ENCODE measurements at places on chromosomes 5 and 9.

GRCh38 chr5:176440927-176441706 is 7.1 kb upstream of the FAF2 start:
- no peak for DNase-seq

GRCh38 chr5:84227236-84227635 is 157.4 kb downstream of the EDIL3 start:
- DNase-seq = no peak

GRCh38 chr9:131612851-131613250 is 67.5 kb downstream of the PRRT1B start:
- DNase-seq = no peak

DNA sequence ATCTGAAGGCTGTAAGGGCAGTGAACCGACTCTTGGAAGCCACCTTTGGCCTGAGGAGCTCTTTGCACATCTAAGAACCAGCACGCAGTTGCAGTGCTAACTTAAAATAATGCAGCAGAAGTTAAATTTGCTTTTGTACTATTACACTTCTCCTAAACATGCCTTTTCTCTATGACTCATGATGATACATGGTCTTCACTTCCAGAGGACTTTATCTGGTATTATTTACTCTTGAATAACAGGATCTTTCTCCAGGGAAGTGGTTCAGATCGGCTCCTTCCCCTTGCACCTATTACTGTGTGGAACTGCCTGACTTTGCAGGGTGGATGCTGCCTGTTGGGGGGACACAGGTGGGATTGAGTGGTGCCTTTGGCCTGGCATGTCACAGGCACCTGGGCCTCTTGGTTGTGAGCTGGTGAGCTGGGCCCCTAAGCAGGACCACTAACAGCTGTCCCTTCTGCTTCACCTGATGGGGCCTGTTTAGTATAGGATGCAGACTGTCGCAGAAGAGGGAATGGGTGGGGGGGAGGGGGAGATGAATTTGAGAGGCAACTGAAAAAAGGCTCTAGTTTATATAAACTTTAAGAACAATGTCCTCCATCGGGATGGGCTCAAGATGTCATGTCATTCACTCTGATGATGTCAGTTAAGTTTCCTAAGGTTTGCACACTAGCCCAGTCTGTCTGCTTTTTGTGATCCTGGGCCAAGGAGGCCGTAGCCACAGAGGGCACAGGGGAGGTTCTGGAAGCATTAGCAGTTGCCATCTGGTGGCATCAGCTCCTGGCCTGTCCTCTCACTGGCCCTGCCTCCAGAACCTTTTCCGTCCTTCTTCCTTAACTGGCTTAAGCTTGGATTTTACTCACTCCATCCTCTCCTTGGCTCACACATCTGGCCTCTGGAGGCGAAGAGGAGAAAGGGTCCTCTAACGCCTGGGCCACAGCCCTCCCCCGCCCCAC is 33.9 kb upstream of the GABBR2 start:
- no peak for DNase-seq

DNA sequence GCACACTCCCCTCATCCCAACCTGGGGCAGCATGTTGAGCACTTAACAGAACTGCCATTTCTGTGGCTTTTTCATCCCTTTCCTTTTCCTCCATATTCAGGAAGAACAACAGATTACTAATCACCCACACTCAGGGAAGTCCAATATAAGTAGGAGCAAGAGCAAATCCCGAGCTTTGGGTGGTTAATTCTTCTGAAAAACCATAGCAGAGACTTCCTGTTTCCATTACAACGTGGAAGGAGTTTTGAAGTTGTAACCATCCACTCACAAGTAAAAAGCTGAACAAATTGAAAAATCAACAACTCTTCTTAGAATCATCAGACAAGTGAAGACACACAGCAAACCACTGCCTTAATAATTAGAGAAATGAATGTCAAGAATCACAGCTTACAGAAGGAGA is 8.2 kb downstream of the CTSL start:
- no peak for DNase-seq

GRCh38 chr9:136995772-136996311 is 526 bp downstream of the CLIC3 start:
- DNase-seq = no peak

DNA sequence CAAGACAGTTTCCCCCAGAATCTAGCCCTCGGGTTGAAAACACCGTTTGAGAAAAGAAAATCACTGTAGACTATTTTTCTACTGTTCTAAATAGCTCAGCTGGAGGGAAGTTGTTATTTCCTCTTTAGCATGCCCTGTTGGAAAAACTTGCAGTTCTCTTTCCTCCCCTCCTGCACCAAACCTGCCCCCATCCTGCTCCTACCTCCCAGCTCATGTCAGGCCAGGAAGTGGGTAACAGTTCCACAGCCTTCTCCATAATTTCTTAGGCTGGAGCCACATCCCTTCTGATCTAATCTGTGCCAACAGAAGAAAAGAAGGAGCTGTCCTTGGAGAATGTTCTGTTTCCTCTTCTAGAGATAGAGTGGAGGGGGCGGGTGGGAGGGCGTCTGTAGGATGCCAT is 437.7 kb downstream of the SPOCK1 start:
- DNase-seq = no peak

DNA sequence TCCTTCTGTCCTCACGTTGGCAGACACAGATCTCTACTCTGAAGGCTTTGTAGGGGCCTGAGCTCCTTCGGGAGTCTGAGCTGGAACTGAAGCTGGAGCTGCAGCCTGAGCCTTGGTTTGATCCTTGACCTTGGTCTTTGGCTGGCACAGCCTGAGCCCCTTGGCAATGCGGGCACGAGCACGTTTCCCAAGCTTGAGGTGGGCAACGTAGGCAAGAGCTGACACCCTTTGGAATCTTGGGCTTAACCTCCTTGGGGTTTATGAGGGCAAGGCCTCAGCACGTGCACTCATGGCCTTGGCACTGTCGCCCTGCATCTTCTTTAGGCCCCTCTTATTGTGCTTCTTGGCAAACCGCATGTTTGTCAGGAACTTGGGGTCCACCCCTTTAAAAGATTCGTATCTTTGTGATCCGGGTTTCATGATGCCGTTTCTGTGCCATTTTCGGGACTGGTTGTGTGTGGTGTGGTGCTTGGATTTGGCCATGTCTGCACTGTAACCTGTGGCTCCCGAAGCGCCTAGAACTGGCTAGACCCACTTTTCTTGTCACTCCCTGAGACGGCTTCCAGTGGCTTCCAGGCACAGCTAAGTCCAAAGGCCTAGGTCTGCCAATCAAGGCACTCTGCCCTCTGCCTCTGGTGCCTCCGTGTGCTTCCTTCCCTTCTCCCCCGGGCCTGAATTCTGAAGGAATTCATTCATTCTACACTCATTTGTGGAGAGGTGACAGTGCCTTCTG is 1.4 kb downstream of the SUSD1 start:
- DNase-seq = no peak

GRCh38 chr5:122332599-122333555 is 20.8 kb downstream of the SNCAIP start:
- no peak for DNase-seq

GRCh38 chr5:10106806-10107205 is 142.9 kb downstream of the ATPSCKMT start:
- no peak for DNase-seq

DNA sequence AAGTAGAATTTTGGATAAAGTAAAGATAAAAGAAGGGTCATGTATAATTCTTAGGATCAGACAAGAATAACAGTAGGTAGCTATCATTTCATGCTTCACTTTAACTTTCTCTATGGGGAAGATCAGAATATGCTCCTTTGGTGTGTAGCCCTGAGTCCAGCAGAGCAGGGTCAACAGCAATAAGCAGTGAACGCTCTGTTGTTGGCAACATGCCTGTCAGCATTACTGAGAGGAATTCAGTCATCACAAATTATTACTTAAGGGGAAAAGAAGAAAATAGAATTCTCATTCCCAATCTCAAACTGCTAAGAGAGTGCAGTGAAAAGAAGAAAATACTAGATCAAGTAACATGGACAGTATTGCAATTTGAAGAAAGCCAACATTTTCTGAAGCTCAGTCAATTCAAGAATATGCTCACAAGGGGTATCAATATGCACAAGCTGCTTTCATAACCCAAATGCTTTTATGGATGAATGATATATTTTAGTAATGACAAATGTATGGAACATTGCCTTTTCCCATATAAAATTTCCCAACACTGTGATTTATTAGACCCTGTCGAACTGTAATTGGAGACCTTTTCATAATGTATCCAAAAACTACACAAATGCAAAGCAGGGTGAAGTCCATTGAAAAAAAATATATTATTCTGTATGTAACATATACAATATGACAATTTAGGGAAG is 1359.4 kb downstream of the EFNA5 start:
- no peak for DNase-seq

DNA sequence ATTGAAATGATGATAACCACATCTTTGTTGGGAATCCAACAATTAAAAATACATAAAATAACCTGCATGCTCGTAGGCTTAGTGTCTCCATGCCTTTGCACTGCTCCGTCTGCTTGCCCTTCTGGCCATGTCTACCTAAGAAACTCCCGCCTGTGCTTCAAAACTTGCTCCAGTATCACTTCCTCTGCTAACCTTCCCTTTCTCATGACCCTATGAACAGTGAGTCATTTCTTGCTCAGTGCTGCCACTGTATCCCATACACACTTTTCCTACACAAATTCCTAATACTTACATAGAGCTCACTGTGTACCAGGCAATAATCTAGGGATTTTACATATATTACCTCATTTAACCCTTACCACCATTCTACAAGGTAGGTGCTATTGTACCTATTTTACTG is 33.5 kb downstream of the TMEM245 start:
- no peak for DNase-seq

DNA sequence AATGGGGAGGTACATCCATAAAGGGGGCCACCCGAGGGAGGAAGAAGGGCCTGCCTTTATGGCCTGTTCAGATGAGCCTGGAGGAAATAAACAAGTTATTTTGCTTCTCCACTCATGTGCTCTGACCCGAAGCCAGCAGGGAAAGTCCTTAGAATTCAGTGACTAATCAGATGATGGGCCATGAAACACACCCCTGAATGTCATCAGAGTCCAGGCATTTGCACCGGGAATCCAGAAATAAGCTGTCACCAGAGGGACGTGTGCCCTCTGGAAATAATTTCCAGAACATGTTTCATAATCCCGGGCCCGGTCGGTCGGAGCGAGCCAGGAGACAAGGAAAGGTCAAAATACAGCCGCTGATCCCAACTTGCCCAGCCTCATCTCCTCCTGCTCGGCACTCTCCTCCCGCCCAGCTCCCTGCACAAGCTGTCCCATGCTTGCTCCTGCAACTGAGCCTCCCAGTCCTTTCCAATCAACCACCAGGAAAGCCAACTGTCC is 73.6 kb upstream of the ZNF622 start:
- no peak for DNase-seq

GRCh38 chr5:181182651-181183050 is 22.3 kb downstream of the TRIM7 start:
- DNase-seq = no peak

- no peak for DNase-seq
Measured at GRCh38 chr5:64930672-64931318, 162.1 kb downstream of the CWC27 start.

DNA sequence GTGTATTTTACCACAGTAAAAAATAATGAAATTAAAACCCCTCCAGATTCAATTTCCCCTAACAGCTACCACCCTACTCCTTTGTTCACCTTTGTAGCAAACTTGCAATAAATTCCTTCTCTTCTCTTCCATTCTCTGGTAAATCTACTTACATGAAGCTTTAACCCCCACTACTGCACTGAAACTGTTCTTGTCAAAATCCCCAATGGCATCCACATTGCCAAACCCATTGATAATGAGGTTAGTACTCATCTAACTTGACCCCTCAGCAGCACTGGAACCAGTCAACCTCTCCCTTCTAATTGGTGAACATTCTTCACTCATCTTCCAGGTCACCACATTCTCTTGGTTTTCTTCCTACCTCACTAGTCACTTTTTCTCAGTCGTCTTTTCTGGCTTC is 29.6 kb downstream of the NRG2 start:
- DNase-seq = no peak

GRCh38 chr5:114450437-114450836 is 88.6 kb downstream of the KCNN2 start:
- DNase-seq = no peak
